NCI-H187 (cell line): ENCODE measurements at places on chromosomes 5 and 9.
A peak's percentile ranks its signal among the peaks of the same experiment; 100 is the strongest.

DNA sequence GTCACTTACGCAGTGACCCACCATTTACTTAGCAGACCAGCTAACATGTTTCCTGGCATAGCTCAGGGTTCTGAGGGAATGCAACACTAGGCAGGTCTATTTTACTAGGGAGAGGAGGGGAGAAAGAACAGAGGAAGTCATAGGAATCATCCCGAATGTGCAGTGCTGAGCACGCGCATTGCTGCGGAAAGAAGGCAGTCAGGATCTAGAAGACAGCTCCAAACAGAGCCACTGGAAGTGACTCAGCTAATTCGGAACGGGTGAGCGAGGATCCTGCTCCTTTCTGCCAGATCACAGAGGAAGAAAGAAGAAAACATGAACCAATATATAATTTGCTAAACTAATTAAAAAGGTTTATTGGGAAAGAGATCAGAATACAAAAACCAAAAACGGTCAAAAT lies 339.8 kb downstream of the EFNA5 start:
- no peak for DNase-seq

DNA sequence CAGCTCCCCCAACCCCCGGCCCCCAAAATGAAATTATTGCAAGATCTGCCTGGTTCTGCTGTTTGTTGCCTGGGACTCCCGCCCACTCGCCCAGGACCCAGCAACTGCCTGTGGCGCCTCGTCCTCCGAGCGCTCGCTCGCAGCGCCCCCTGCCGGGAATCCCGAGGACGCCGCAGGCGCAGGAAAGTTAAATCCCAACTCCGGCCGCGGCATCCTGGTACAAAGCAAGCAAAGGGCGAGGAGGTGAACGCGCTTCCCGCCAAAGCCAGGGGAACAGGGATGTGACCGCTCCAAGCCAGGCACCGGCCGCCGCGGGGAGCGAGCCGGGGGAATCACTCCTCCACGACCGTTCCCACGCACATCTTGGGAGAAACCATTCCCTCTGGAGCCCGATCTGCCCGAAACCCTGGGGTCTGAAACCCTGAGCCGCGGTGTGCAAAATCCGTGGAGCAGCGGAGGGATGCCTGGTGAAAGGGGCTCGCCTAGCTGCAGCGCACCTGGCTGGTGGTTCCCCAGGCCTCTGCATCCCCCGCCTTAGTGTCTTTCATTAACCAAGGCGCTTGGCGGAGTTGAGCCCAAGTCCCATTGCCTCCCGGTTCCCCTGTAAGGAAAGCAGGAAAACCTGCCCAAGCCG lies 1.3 kb downstream of the SEMA5A start:
- peak; percentile 82 for DNase-seq

GRCh38 chr9:37451628-37452027 lies 13.6 kb downstream of the ZBTB5 start:
- DNase-seq = no peak

GRCh38 chr9:6630502-6631206 lies 14.9 kb downstream of the GLDC start:
- no peak for DNase-seq

GRCh38 chr5:38645508-38645907 lies 89.1 kb upstream of the LIFR start:
- no peak for DNase-seq

DNA sequence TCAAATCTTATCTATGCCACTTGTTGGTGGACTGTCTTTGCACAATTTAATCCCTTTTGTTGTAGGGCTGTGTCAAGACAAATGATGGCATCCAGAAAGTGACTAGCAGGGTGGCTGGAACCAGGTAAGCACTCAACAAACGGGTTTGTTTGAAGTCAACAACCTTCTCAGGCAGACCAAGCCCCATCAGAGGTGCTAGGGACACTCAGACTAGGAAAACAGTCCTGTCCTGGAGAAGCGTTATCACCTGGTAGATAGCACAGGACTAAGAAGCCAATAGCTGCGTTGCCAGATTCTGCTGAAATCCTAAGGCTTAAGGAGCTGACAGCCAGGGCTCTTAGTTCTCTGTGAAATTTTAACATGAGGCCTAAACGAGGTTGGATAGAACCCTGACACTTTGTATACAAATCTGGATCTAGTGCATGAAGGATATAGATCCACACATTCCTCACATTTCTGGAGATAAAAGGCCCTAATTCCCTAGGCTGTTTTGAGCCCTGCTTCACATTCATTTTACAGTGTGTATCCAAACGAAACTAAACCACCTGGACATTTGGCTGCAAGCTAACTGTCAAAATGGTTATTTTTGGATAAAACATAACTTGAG lies 179.8 kb downstream of the DCP2 start:
- DNase-seq = no peak

DNA sequence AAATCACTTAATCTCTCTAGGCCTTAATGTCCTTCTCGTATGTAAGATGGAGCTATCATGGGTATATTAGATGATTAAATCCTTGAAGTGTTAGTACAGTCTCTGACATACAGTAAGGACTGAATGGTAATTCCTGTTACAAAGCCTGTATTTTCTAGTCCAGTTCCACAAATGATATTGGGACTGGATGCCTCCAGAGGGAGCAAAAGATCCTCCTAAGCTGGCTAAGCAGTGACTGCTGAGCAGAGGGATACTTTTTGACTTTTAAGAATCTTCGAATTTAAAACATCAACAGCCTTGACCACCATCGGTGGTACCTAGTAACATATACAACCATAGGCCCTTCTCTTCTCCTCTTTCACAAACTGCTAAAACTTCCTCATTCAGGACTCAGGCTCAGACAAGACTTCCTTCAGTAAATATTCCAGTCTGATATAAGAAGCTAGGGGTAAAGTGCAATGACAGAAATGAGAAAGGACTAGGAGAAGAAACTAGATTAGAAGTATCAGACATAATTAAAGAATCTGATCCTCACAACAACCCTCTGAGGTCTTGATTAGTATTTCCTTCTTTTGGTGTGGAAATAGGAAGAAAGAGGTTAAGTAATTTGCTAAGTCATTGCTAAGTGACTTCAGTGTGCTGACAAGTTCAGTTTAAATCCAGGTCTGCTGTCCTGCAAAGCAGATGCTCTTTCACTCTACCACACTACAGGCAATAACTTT lies 13.9 kb downstream of the PTAR1 start:
- DNase-seq = no peak

DNA sequence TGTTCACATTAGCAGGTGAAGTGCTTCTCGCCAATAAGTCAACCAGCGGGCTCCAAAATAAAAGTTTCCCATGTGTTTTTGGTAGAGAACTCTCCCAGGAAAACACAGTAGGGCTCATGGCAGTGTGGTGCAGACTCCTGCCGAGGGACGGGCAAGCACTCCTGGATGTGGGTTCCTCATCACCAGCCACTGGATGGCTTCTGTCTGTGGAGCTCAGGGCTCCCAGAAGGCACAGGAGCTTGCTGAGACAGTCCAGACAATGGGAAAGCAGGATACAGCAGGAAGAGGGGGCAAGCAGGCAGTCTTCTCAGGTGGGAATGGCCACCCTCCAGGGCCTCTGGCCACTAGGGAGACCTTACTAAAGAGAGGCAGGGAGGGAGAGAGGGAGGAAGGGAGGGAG lies 142.4 kb downstream of the HSD17B3 start:
- DNase-seq = no peak

- DNase-seq = no peak
Observed at GRCh38 chr5:92332039-92332438, 948.9 kb upstream of the ARRDC3 start.

DNA sequence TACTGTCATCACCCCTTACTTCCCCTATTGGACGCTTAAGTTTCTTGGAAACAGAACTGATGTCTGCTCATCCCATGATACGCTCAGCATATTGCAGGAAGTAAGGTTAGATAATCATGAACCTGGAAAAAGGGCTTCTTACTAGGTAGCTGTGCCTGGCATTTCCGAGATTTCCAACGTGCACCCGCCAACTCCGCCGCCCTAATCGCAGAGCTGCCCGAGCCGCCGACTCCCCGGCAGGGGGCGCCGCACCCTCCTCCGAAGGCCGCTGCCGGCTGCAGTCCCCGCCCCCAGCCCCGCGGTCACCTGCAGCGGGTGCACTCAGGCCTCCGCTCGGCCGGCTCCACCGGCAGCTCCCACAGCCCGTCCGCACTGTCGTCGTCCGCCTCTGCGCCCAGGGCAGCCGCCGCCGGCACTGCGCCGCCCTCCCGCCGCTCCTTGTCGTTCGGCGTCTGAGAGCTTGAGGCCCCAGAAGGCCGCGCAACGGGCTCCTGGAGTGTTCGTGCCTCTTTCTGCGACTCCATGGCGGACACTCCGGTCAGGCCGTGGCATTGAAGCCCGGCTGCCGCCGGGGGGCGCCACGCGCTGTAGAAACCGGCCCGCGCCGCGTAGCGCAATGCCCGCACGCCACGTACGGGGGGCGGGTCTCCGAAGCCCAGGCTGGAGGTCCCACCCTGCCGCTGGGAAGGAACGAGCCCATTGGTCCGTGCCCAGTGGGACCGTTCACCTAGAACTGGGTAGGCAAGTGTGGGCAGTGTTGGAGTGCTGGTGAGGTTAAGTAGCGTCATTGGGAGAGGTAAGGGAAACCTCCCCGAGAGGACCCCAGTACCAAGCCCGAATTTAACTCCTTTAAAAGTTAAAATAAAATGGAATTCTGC lies at the start of gene DTWD2:
TSS of gene DTWD2 (minus strand) at position 560 of the 878 bp plus-strand sequence. CDS start at position 524, 36 bp downstream.
- peak; percentile 88 for DNase-seq

GRCh38 chr5:109199799-109200620 lies 209.8 kb downstream of the PJA2 start:
- DNase-seq = no peak

GRCh38 chr5:72063219-72063819 lies 44.0 kb upstream of the MAP1B start:
- no peak for DNase-seq

GRCh38 chr5:175813943-175814630 lies 57.3 kb upstream of the CPLX2 start:
- no peak for DNase-seq

GRCh38 chr9:82363198-82363597 lies 374.6 kb downstream of the SPATA31D1 start:
- DNase-seq = no peak

- DNase-seq = no peak
Observed at GRCh38 chr5:80125022-80125961, 90.1 kb downstream of the THBS4 start.

DNA sequence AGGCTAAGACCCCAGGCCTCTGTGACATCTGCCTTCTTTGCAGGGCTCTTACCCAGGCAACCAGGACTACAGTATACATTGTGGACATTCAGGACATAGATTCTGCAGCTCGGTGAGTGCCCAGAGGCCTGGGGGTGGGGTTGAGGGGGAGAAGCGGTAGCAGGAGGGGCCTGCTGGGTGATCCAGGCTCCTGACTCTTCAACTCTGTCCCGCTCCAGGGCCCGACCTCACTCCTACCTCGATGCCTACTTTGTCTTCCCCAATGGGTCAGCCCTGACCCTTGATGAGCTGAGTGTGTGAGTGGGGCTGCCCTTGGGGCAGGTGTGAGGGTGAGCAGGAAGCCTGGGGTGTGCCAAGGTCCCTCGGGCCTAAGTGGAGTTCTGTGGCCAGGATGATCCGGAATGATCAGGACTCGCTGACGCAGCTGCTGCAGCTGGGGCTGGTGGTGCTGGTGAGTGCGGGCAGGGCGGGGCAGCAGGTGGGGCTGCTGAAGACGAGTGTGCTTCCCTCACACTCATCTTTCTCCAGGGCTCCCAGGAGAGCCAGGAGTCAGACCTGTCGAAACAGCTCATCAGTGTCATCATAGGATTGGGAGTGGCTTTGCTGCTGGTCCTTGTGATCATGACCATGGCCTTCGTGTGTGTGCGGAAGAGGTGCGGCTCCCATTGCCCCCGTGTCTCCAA lies 19.8 kb downstream of the GPRIN1 start:
- DNase-seq = peak; percentile 88

DNA sequence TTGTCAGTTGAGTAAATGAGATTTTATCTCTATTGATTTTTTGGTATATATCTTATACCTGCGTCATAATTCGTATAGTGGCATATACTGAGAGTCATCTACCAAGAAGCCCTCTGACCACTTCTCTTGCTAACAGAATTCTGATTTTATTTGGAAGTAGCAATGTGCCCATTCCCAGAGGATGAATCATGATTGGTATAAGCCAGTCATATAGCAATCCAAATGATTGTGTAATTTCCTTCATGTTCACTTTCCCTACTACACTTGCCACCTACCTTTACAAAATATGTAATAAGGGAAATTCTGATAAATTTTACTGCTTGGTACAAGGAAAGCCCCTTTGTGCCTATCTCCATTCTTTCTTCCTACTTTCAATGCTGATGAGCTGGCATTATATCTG lies 16.1 kb upstream of the ZNF462 start:
- DNase-seq = no peak

GRCh38 chr5:68403301-68403700 lies 187.7 kb downstream of the PIK3R1 start:
- no peak for DNase-seq

DNA sequence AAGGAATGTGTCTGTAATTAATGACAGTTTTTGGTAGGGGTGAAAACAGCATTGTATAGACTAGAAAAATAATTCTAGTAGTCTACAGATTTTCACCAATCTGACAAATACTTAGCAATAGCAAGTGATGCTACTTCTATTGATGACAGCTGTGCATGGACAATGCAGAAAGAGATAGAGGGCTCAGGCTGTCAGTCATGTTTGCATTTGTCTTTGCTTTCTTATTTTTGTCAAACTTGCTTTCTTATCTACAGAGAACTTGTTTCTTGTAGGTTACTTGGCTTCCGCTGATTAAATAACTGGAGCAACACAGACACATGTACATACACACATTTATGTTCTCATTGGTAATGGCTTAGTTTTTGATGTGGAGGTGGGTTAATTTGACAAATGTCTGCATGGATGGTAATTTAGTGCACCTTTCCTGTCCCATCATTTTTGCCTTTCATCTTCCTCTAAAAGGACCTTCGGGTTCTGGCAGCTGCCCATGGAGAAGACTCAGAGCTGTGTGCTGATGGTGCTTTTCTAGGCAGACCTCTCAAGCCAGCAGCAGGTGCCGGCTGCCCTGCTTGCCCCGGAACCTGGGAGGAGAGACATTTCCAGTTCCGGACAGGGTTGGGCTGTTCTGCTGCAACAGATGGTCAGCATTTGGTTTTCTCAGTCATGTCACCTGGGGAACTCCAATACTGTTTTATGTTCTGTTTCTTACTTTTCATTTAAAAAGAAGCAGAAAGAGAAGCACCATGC lies 28.8 kb downstream of the CAMK4 start:
- DNase-seq = no peak

DNA sequence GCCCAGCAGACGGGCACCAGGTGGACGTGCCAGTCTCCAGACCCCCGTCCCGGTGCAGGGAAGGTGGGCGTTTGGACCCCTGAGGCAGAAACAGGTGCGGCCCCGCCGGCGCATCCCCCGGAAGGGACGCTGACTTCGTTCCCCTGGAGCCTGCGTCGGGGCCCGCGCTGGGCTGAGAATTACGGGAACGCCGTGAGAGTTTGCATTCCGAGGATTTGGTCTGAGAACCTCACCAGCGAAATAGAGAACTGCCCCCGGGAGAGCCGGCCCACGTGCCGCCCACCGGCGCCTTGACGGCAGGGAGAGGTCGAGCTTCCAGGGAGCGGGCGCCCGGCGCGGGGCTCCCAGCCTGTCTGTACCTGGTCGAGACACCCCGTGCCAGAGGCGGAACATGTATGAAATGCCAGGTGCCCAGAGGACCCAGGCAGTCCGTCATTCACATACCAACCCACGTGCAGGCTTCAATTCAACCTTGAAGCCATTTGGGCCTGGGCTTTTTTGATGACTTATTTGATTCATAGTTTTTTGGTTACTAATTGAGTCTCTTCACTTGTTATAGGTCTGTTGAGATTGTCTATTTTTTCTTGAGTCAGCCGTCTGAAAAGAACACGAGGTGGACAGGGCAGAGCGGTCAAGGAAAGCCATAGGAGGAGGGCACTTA lies 877 bp upstream of the CAMSAP1 start:
- DNase-seq = no peak

GRCh38 chr9:127935765-127936221 lies 1.9 kb downstream of the DPM2 start:
- DNase-seq = no peak
